ENCODE measurements at places on chromosomes 12 and 14.

DNA sequence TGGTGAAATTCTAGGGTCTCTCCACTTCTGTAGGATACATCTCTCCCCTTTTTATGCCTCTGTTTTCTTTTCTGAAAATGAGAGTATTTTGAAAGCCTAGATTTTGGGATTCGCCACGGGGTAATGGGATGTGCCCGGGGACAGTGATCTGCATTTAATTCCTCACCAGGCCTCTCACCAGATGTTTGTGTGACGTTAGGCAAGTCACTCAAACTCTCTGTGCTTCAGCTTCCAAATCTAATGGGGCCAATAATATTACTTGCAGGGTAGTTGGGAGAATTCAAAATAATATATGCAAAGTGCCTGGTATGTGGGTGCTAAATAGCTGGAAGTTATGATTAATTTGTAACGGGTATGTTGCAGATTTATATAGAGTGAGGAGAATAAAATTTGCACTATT lies 78.8 kb downstream of the C12orf75 start:
- no peak for DNase-seq

DNA sequence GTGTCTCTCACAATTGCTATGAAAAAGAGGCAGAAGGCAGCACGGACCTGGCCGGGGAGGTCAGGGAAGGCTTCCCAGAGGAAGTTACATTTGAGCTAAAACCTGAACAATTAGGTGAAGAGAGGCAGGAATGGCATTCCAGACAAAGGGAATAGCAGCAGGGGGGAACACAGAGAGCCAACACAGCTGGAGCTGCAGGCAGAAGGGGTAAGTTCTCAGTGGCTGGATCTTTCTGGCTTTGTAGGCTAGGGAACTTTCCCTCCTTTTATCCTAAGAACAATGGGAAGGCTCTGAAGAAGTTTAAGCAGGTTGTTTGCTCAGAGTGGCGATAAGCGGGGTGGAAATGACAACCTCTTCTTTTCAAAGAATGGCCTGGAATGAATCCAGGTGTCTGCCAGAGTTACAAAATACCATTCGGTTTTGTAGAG lies 100.0 kb downstream of the PRIMA1 start:
- DNase-seq: no peak

GRCh38 chr12:132314516-132315233 lies 14.7 kb downstream of the GALNT9 start:
- DNase-seq: no peak

GRCh38 chr12:112876506-112876905 lies 30.3 kb upstream of the OAS1 start:
- DNase-seq: no peak

GRCh38 chr12:110860833-110861296 lies 14.1 kb downstream of the CCDC63 start:
- DNase-seq: no peak

DNA sequence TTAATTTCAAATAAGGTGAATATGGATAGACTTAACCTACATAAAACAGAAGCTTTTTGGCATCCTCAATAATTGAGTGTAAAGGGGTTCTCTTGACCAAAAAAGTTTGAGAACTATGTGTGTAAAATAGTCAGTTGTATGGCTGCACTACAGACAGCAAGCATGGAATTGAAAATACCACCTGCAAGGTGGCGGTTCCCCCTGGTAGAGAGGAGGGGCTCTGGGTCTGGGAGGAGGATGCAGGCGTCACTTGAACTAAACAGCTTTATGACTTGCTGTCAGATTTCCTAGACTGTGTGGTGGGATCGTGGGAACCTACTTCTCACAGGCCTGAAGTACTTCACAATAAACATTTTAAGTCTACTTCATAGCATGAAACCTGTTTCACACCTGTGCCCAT lies 6.3 kb downstream of the EVL start:
- DNase-seq: no peak

DNA sequence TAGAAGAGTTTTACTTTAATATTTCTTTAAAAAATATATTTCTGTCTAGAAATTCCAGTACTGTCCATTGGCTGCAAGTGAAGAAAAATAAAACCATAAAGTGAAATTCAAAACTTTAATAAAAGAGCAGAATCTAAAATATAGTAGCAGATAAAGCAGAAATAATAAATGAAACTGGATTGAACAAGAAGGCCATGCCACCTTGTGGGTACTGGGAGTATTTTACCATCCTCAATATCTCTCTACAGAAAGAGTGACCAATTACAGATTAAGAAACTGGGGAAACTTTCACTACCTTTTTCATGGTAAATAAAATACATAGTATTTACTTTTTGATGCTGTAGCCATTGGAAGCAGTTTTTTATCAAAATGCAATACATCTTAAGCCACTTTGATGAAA lies 220.5 kb downstream of the BCAT1 start:
- no peak for DNase-seq

DNA sequence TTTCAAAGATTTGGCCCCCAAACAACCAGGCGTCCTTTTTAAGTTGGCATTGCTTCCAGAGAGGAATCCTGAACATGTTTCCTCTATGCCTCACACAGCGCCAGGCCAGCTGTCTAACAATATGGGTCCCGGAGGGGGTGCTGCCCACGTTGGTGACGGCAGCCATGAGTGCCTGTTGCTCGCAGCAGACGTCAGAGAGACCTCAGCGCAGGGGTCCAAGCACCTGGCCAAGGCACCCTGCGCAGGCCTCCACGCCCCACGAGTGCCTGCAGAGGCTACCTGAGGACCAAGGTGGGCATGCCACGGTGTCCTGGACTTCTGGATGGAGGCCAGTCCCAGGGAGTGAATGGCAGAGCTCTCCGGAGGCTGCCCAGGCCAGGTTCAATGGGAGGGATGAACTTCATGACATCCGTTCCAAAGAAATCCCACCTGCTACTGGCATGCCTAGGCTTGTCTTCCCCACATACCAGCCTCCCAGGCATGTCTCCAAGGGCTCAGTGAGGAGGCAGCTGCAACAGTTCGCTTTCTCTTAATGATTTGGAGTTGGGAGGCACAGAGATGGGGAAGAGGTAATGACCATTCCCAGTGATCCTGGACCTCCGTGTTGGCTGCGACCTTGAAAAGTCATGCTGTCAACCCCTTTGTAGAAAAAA lies 11.6 kb upstream of the FOXN3 start:
- no peak for DNase-seq

DNA sequence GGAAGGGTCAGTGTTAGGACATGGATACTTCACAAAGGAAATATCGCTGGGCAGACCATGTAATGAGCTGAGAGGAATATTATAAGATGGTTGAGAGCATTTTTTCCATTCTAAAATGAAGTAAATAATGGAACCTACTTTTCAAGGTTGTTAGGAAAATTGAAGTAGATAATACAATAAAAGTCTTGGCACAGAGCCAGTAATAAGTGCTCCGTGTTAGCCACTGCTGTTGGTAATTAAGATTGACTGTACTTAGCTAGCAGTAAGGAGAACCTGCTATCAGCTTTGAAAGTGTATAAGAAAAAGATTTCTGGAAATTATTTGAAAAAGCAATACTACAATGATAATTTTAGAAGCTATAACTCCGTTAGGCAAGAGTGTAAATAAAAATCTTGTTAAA lies 77.6 kb downstream of the SCAF11 start:
- DNase-seq: no peak

DNA sequence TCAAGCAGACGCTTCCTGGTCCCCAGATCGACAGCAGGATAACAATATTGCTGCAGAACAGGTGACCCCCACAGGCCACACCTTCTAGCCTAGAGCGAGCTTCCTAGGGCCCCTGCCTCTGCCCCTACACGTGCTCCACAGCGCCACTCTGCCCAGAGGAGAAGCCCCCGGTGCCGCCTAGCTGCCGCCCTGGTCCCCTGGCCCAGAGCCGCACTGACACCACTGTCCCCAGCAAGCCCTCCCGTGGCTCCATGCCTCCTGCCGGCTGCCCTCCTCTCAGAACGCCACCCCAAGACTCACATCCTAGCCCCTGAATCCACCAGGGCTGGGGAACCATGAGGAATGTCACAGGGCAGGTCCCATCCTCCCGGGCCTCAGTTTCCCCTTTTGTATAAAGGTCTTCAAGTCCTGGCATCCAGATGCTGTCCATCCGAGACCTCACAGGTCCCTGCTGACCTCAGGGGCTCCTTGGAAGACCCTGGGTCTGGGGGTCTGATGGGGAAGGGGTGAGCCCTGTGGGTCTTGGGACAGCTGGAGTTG lies 31.0 kb downstream of the JAG2 start:
- DNase-seq: no peak

DNA sequence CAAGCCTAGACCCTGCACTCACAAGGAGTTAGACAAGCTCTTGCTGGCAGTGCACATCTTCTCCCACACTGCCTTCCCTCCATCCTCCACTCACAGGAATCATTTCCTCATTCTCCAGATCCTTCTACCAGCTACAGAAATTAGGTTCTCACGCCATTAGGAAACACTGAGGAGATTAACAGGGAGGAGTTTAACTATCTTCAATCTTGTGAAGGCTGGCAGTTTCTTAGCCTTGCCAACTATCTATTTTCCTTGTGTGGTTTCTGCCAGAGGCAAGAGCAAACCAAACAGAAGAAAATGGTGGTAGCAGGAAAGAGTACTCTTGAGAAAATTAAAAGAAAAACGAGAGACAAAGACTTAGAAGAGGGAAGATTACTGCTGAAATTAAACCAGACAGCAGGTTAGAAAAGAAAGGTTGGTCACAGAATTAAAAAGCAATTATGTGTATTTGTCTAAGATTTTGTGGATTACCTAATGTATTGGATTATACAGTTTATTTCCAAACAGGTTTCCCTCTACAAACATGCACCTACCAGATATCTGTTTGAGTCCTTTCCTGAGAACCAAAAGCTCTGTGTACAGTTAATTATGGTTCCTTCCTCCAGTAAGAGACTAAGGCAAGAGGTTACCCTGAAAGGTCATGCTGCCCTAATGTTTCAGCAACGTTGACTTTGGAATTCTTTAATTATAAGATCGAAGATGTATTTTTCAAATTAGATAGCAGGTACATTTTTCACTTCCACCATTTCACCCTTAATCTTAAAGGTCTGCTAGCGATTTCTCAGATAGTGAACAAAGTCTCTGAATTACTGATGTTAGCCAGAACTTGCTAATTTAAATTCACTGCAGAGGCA lies 5.0 kb downstream of the RERG start:
- no peak for DNase-seq

DNA sequence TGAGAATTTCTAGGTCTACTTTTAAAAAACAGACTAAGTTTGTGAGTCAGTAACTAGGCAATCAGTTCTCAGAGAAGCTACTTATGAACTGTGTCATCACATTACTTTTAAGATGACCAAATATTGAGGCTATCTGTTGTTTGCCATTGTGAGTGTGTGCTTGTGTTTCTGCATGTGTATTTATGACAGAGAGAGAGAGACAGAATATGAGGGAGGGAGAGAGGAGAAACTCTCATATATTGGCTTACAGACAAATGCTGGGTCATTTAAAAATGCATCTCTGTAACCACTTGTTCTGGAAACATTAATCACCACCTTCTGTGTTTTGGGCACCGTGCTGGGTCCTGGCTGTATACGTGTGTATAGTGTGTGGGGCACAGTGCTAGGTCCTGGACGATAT lies 161.5 kb upstream of the FRMD6 start:
- no peak for DNase-seq

DNA sequence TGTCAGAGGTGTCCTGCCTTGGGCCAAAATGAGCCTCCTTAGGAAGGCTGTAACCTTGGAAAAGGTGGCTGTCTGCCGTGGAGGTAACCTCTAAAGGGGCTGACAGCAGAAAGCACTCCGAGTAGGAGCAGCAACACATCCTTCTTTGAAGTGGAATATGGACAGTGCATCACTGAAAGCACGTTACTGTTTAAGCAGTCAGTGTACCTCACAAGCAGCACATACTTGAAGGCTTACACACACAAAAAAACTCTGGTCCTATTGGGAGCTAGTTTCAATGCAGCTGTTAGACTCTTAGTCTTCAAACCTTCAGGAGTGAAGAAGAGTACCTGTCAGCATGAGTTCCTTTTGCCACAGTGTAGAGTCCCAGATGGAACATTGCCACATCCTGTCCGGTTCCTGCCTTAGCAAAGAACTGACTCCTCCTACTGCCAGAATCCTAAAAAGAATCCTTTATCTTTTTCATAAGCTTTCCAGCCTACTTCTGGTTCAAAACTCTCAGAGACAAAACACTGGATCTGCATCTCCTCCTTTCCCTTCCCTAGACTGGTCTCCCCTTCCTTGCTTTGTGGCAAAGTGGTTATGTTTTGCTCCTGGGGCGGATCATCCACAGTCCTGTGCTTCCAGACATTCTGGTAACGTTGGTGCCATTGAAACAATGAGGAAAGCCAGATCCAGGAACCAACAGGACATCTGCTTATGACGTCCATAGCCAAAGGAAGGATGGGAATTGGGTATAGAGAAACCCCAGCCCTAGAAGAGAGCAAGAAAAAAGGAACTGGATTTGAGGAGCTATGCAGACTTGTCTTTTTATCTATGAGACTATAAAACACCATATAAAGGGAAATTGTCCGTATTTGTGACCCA lies 8.5 kb upstream of the MDM1 start:
- no peak for DNase-seq

DNA sequence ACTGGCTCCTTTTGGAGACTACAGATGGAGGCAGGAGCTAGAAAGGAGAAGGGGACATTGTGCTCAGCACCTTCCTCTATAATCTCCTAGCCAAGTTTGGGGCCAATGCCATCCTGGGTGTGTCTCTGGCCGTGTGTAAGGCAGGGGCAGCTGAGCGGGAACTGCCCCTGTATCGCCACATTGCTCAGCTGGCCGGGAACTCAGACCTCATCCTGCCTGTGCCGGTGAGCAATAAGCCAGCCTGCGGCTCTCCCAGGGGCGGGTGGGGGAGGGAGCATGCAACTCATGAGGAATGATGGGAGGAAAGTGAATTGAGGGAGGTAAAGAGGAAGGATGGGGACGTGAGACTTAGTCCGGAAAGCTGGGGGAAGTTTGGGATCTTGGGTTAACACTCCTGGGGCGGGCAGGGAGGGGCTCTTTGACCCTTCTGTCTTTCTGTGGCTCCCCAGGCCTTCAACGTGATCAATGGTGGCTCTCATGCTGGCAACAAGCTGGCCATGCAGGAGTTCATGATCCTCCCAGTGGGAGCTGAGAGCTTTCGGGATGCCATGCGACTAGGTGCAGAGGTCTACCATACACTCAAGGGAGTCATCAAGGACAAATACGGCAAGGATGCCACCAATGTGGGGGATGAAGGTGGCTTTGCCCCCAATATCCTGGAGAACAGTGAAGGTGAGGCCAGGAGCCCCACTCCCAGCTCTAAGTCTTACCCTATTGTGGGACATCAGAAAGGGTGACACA lies 3.3 kb downstream of the ENO2 start:
- DNase-seq: no peak

DNA sequence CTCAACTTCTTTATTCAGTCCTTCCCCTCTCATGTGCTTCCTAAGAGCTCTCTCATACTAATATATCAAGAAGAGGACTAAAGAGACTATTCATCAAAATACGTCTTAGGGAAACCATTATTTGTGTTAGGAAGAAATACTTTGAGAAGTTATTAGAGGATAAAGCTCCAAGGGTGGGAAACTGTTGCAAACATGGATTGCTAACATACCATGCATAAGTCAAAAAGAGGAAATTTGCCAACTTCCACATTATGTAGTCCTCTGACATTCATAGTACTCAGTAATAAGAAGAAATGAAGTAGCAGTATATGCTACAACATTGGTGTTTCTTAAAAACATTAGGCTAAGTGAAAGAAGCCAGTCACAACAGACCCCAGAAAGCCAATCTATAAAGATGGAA lies 128.8 kb upstream of the CLEC14A start:
- no peak for DNase-seq

GRCh38 chr12:113077057-113077858 lies 20.7 kb downstream of the DTX1 start:
- no peak for DNase-seq

- DNase-seq: no peak
These were observed 35.8 kb upstream of the LTBP2 start for GRCh38 chr14:74647678-74648461.

Measured in activated naive CD8-positive, alpha-beta T cell treated with anti-CD3 and anti-CD28 coated beads, Interleukin-2, amount 50 U/mL, for 16 hours (primary cell).